AG20443 (cell line): ENCODE measurements at places on chromosomes 1 and 21.

GRCh38 chr1:78492386-78492950 lies 1.7 kb downstream of the PTGFR start:
- peak; percentile 26 for DNase-seq

DNA sequence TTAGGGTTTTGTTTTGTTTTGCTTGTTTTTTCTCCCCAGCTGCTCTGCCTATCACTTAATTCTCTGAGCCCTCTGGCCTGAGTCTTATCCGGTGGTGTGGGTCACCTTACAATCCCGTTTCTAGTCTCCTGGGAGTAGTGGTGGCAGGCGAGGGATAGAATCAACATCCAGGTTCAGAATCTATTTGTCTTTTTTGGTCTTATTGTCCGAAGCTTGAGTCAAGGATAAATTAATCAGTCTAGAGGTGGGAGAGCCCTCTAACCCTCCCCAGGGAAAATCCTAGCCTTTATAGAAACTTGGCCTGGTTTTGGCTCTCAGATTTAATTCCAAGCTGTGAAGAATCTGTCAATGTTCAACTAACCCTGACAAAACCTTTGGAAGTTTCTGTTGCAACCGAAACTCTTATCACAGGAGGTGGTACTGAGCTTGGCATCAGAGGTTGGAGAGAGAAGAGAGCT lies 246.3 kb downstream of the FGGY start:
- DNase-seq = no peak

DNA sequence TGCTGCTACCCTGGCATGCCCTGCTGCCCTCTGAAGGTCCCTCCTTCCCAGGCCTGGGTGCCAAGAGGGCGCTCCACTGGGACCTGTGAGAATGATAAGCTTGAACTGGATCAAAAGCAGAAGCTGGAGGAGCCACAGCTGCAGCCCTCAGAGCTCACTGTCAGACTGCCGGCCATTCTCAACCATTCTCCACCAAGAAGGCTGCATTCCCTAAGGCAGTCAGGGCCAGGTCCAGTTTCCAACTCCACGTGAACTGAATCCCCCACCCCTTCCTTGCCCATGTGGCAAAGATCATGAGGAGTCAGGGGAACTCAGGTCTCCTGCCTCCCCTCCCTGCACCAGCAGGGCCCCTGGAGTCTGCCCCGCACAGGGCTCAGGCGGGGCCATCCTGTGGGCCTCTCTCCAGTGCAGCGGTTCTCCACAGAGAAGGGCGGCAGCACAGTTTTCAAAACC lies 19.5 kb downstream of the SLC1A7 start:
- peak; percentile 25 for DNase-seq

DNA sequence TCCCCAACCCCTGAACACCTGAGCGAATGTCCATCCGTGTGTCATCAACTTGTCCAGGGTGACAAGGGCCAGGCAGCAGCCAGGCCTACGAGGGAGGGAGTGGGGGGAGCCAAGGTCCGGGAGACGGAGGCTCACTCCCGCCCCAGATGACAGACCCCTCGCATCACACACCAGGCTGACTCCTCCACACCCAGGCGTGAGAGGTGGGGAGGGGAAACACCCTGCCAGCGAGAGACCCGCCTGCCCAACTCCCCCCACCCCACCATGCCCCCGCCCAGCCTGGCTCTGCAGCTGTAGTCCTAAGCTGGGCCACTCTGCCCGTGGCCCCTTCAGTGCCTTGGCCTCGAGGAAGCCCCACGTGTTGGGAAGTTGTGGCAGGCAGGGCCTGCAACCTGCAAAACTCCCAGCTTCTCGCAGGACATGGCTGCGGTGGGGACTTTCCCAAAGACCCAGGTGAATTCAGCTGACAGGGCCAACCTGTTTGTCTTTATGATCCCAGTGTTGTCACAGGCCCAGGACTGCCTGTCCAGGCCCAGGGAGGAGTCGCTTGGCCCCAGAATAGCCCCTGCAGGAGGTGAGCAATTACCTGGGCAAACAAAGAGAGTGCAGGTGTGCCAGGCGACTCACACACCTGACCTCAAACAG lies 62.9 kb downstream of the RIPK4 start:
- no peak for DNase-seq

DNA sequence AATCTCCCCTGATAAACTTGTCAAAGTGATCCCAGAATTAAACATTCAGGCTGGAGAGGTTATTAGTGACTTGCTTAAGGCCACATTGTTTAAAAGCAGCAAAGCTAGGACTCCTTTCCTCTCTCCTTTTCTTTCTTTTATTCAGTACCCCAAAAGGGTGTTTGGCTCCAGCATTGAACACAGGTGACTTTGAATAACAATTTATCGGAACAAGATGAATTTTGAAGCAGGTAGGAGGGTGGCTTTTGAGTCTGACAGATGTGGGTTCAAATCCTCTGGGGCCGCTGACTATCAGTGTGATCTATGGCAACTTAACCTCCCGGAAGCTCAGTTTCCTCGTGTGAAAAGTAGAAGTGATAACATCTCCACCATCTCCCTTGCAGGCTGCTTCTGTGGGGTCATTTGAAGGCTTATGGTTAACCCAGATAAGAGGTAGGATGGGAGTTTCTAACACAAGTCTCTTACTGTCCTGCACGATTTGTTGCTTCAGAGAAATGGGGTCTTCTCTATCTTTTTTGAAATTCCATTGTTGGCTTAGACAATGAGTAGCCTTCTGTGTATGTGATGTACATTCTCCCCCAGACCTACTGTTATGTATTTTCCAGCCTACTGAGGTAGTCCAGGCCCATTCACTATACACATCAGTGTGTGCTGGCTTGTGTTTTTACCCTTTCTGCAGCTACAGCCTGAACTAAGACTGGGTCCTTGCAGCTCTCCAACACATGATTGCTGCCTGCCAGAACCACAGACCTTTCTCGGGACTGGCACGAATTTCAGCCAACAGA lies 29.0 kb downstream of the JUN start:
- DNase-seq = no peak

GRCh38 chr1:225770561-225771248 lies 6.9 kb upstream of the SRP9 start:
- DNase-seq = no peak

DNA sequence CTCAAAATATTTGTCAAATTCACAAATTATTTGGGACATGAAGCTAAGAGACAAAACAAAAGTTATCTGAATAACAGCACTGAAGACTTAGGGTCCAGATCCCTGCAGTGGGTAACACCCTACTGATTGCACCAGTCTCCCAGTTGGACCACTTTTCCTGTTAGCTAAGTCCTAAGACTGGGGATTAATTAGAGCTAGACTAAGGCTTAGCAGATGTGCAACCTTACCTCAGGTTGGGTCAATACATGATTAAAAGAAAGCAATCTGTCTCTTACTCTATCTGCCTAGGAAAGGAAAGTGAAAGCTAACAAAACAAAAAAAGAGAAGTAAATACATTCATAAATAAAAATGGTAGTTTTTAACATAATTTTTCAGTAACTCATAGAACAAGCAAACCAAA lies 737.2 kb upstream of the CHRM3 start:
- no peak for DNase-seq

DNA sequence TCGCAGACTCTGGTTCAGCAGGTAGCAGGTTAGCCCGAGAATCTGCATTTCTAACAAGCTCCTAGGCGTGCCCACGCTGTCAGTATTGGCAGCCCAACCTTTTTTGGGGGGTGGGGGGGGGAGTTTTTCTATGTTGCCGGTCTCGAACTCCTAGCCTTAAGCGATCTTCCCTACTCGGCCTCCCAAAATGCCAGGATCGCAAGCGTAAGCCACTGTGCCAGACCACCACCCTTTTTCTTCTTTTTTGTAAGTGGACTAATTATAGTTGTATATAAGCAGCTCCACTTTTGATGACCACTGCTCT lies 480 bp upstream of the MIS18A start:
- no peak for DNase-seq

GRCh38 chr21:45583831-45584509 lies 41.7 kb upstream of the SLC19A1 start:
- DNase-seq = no peak

GRCh38 chr1:232776526-232777106 lies 28.6 kb upstream of the MAP10 start:
- no peak for DNase-seq

- DNase-seq = no peak
Observed at GRCh38 chr1:110057963-110058518, 12.4 kb downstream of the ALX3 start.

DNA sequence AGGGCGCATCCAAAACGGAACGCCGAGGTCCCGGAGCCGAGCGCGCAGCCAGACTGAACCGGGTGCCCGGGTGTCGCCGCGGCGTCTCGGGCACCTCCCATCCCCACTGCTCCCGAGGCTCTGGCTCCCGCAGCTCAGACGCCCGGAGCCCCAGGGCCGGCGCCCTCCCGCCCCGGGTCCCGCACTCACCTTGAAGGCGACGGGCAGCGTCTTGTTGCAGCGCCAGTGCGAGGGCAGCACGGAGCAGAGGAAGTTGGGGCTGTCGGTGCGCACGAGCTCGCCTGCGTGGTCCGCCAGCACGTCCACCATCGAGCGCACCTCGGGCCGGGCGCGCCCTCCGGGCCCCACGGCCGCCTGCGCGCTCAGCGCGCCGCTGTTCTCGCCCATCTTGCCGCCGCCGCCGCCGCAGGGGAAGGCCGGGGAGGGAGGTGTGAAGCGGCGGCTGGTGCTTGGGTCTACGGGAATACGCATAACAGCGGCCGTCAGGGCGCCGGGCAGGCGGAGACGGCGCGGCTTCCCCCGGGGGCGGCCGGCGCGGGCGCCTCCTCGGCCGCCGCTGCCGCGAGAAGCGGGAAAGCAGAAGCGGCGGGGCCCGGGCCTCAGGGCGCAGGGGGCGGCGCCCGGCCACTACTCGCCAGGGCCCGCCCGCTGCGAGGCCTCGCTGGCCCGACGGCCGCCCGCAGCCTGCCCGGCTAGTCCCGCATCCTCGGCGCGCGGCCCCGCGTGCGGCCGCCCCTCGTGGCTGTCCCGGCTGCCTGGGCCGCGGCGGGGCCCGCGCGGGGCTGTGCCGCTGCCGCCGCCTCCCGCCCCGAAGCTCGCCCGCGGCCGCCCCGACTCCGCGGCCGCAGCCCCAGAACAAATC lies 447 bp downstream of the RUNX3 start:
- peak; percentile 76 for DNase-seq

DNA sequence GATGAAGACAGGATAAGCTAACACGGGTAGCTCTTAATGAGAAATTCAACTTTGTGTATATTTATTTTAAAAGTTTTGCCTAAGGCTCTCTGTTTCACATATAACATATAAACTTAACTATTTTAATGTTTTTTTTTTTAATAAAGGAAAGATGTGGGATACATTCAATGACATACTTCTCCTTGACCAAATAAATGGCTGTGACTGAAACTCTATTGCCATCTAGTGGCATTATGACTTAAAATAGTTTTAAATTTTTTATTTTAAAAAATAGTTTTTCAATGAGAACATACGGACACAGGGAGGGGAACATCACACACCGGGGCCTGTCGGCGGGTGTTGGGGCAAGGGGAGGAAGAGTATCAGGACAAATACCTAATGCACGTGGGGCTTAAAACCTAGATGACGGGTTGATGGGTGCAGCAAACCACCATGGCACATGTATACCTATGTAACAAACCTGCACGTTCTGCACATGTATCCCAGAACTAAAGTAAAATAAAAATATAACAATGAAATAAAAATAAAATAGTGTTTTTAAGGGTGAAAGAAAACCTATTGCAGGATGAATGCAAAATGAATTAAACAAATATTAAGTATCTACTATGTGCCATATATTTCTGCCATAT lies 83.4 kb downstream of the LYST start:
- peak; percentile 22 for DNase-seq

- DNase-seq = no peak
Observed at GRCh38 chr1:166378805-166379204, 212.0 kb upstream of the FAM78B start.

DNA sequence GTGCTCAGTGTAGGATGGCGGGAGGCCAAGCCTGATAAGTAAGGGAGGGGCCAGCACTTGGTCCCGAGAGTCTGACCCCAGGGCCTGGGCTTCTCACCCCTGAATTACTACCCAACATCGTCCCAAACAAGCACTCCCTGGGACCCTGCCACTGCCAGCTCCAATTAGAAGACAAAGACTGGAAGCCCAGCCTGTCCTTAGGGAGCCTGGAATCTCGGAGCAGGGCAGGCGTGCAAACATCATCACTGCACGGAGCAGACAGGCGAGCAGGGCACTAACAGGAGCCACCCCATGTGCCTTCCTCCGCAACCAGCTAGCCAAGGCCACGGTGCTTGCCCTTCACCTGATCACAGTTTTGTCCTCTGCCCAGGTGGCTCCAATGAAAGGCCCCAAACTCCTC lies 23.2 kb downstream of the KCNAB2 start:
- no peak for DNase-seq

DNA sequence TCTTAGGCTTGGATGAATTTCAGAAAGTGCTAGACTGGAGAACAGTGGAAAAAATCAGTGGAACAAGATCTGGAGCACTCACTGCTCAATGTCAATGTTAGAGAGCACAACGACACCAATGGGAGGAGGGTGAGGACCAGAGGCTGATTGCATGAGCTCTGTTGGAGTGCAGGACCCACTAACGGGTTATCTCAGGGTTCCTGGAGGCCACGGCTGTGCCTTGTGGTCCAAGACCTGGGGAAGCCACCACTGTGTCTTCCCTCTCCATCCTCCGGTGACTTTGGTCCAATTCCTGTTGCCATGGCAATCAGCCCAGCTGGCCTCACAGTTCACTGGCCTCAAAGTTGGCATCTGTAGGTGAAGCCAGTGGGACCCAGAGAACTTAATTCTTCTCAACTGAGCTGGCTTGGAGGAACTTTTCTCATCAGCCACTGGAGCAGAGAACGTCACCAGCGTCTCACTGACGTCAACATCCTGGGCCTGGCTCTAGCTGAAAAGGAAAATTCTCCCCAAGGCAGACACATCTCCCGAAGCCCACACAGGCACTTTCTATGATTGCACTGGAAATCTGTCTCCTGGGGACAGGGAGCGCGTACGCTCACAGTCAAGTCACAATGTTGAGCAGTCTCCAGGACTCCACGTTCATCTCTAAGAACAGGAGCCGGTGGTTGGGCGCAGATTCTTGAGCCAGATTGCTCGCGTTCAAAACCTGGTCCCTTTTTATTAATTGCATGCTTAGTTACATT lies 21.9 kb upstream of the GPR157 start:
- DNase-seq = no peak

DNA sequence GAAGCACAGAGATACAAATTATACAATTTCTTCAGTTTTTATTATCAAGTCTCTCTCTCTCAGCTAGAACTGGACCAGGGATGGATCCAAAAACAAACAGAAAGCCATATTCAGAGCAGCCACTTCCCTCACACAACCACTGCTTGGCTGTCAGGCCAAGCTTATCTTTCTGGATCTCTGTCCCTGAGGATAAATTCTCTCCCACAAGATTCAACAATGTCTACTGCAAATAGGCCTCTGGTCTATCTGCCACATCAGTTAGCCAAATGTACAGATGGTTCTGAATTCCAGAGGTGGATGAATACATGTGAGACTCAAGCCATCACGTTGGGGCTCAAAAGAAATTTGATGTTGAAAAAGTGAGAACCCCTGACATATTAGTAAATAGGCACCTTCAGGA lies 350.9 kb downstream of the LTN1 start:
- no peak for DNase-seq

- DNase-seq = no peak
Observed at GRCh38 chr1:93751377-93752250, 70.0 kb upstream of the BCAR3 start.

DNA sequence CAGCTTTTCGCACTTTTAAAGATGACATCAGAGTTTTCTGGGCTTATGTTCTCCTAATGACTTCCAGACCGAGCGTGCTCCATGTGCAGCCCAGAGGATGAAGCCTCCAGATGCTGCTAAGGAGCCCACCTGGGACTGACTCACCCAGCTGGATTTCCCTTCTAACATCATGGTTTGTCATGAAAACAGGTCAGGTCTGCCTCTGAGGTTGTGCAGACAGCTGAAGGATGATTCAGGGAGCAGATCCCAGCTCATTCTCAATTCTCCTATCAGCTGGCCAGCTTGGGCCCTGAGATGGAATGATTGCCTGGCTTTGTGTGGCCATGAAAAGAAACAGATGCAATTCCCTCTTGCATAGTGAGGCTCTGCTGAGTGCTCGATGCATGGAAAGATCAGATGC lies 123.9 kb upstream of the DUSP10 start:
- DNase-seq = no peak
